ENCODE measurements at places on chromosomes 5 and 9.
A peak's percentile ranks its signal among the peaks of the same experiment; 100 is the strongest.

DNA sequence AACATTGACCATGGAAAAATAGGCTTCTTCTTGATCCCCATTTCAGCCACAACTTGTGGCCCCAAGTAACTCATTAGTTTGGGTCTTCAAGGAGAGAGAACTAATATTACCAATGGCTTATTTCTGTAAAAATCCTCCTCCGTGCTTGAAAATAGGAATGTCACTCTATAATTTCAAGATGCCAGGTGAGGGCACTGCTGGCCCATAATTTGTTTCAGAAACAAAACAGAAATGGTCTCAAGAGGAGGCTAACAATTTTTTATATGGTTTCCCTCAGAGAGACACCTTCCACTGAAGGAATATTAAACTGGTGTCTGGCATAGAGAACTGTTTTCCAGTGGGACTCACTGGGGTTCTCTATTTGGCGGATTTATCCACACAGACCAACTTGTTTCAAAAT is 437.0 kb upstream of the TRPC7 start:
- DNase-seq: no peak

GRCh38 chr9:123421801-123422455 is 65.9 kb downstream of the CRB2 start:
- DNase-seq: no peak

GRCh38 chr5:128304791-128305190 is 221.2 kb downstream of the SLC12A2 start:
- no peak for DNase-seq

GRCh38 chr9:130972957-130973685 is 34.1 kb upstream of the FIBCD1 start:
- DNase-seq: no peak

DNA sequence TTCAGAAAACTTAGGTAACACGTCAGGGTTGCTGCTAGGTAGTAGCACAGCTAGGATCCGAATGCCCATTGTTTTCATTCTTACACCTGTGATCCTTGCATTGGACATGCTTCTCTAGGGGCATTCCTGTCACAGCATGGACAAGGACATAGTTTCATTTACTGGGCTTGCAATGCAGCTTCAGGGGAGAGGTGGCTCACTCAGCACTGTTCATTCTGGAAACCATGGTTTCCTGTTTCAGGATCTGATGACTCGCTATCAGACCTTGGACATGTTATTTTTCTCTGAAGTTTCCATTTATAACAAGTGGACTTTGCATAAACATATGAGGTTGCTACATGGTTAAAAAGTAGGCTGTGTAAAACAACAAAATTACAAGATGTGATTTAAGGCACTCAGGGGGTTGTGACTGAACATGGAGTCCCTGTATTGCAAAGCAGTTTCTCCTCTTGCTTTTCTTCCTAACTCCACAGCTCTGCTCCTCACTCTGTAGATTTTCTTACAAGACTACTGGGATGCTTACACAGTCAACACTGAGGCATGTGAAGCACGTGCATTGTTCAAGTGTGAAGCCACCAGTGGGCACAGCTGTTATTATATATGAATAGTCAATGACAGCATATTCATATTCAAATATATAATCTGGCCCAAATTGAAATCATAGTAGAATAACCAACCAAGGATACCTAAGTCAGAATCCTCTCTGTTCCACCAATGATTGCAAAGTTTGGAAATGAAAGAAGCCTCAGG is 66.1 kb upstream of the STK32A start:
- DNase-seq: no peak

DNA sequence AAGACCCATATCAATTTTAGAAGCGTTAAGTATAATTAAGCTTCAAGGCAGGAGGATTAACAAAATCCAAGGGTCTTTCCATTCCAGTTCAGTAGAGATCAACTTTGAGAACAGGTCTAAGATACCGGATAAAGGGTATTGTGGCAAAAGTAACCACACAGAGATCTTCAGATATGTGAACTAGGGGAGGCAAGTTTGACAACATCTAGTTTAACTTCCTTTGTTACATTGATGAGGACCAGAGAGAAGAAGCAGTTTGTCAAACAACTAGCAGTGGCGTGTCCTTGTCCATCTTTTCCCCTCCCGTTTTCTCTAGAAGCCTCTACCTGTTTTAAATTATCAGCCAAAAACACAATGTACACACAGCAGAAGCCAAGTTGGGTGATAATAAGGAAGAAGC is 8.6 kb downstream of the SLC36A2 start:
- no peak for DNase-seq

GRCh38 chr9:104536756-104537155 is at the start of gene OR13C3:
Gene OR13C3 (minus strand): TSS chr9:104536856. CDS start chr9:104536723, 133 bp downstream.
- no peak for DNase-seq

DNA sequence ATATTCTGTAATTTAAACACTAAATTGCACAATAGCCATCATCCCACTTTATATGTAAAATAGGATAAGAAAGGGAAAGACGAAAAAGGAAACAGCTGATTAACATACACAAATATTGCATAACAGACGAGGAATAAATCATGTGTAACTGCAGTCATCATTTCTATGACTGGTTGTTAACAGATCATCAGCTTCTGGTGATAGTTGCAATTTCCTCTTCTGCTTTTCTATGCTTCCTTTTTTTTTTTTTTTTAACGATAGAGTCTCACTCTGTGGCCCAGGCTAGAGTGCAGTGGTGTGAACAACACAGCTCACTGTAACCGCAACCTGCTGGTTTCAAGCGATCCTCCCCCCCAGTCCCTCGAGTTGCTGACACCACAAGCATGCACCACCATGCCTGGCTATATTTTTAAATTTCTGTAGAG is 22.5 kb upstream of the JAKMIP2 start:
- no peak for DNase-seq

DNA sequence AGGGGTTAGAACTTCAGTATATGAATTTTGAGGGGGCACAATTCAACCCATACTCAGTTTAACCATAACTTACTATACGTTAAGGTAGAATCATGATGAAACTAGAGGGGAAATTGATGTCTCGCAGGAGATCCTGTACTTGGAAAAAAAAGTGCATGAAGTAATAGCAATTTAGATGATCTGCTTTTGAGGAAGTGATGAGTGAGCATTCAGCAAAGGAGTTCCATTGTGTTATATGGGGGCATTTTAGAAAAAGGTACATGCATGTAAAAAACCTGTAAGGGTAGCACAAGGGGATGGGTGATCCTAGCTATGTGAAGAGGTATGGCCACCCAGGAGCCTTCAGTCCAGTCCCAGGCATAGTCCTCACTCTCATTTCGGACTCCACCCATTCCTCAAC is 14.8 kb upstream of the TMC1 start:
- DNase-seq: no peak

DNA sequence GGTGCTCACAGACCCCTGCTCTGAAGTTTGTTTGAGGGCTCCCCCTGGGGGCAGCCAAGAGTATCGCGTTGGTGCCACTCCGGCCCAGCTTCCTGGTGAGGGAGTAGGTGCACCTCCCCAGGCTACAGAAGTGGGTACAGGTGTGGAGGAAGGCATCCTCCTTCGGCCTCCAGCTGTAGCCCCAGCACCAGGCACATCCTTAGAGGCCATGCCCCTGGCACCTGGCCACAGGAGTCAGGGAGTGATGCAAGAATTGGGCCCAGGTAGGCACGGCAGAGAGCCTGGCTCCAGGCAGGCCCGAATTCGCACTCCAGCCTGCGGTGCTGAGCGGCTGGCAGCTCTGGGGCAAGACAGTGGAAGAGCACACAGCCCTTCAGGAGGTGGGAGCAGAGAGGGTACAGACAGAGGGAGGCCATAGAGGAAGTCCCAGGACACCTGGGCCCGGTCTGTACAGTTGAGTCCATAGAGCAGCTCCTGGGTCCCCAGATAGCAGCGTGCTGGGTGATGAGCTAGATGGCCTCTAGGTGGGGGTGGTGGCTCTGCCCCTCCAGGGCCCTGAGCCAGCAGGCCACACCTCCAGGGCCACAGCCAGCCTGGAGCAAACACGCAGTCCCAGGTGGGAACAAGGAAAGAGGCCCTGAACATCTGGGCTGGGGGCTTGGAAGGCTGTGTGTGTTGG is 2.4 kb downstream of the SAPCD2 start:
- DNase-seq: peak; percentile 81

DNA sequence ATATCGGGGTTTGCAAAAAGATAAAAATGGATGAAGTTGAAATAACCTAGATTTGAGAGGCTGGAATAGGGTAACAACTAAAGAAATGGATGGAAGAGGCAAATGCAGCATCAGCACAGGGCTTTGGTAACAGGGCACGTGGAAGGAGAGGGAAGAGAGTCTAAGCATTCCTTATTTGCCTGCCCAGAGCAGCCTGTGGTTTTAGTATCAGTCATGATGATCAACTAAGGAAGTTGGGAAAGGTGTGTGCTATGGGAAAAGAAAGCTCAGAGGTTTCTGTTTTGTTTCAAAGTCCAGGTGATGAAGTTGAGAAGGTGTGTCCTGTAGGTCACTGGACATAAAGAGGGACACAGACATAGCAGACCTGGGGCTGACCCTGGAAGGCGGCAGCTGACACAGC is 28.8 kb downstream of the GAS1 start:
- DNase-seq: no peak

DNA sequence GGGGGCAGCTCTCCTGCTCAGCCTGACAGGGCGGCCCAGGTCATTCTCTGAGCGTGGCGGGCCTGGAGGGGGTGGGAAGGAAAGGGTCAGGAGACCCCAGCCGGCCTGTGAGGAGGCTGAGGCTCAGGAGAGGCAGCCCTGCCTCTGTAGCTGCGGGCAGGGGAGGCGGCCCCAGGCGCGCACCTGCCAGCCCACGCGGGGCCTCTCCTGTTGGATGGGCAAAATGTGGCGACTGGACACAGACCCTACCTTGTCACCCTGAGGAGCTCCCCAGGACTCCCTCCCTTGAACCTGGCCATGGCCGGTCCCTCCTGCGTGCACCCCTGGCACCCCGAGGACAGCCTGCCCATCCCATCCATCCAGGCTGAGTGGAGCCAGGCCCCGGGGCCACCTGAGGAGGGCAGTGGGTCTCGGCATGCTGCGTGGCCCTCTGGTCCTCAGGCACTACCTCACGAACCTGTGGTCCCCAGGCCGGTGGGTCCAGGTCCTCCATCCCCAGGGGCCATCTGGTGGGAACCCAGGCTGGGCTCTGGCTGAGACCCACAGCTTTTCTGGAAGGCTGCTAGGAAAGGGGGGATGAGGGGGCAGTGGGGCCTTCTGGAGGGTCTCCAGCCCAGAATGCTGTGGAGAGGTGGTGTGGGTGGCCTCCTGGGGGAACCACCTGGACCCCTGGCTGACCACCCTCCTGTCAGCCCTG is 15.1 kb upstream of the NRARP start:
- no peak for DNase-seq

DNA sequence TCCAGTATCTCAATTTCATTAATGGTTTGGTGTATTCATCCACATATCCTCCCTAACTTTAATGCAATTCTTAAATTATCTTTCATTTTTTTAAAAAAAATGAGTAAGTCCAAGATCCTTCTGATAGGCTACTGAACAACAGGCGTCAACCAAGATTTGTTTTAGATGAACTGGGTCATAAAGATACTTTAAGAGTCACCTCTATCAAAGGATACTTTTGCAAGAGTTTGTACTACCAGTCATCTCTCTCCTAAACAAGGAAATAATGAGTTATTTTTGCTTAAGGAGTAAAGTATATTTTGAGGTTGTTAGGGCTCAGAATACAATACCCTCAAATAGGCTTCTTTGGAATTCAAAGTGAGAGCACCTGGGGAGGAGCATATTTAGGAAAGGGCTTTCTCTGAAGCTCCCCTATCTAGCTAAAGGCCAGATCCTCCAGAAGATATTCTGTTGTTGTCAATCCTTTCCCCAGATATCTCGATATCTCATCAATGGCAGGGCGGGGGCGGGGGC is 25.8 kb downstream of the HAVCR1 start:
- DNase-seq: no peak

- DNase-seq: no peak
Measured at GRCh38 chr9:16484744-16485143, 385.7 kb downstream of the BNC2 start.

GRCh38 chr9:18638371-18639249 is 164.7 kb downstream of the ADAMTSL1 start:
- no peak for DNase-seq

GRCh38 chr5:61245486-61245885 is 83.2 kb upstream of the SMIM15 start:
- no peak for DNase-seq

DNA sequence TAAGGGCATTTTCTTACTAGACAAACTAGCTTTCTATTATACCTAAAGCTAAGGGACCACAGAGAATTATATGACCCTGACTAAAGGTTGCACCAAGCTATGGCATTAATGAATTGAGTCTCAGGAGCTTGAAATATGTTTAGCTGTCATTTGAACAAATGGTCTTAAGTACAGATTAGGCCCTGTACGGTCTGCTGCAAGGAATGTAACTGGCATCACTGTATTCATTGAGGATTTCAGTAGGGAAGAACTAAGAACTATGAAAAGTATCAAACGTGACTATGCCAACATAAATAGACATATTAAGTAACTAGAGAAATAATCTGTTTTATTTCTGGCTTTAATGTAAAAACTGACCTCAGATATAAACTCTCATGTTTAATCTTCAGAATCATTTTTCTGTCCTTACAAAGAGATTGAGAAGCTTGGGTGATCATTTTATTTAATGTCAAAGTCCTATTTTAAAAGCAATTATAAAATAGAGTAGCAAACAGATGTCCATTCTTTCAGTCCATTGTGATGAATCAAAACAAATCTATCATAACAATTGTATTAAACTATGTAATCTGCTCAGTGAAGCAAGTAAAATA is 845.9 kb downstream of the MAT2B start:
- DNase-seq: no peak

DNA sequence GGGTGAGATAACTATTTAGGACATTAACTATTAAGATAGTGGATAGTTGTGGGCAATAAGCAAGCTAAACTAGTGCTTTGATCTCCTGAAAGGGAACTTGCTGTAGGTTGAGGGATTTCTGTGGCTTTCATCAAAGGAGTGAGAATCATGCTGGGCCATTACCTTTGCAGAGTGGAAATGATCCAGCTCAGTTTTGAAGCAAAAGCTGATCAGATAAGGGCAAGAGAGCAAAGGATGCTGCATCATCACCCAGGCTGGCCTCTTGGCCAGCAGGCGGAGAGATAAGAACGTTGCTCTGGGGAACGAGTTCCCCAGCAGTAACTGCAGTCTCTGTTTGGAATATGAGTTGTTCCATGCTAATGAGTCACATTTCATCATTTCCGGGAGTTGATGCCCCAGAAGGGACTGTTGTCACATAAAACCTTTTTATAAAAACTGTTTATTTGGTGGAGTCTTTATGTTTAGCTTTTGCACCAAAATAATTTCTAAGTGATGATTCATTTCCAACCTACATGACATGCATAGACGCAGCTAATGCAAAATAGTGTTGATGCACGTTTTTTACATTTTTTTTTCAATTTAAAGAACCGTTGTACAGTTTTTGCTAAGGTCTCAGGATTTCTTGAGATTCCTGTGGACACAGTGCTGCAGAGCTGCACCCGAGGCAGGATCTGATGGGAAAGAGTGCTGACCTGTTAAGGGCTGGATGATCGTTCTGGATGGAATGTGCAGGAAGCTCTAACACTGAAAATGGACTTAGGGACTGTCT is 99.3 kb downstream of the ACTBL2 start:
- no peak for DNase-seq

DNA sequence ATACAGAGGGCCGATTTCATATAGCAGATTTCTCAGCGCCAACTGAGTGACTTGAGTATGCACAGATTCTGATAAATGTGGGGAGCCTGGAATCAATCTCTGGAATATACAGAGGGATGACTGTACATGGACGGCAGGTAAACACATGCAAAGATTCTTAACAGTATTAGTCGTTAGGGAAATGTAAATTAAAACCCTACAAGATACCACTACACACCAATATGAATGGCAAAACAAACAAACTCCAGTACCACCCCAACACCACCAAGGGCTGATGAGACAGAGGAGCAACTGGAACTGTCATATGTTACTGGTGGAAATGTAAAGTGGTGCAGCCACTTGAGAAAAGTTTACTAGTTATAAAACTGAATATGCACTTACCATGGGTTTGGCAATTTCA is 8.3 kb upstream of the FER start:
- DNase-seq: no peak
